A673 (cell line): ENCODE measurements at places on chromosomes 13 and 19. TPM values are rescaled to one million over a fixed set of nuclear protein-coding genes. Genes with fewer than 3 reads are reported as not detected.

DNA sequence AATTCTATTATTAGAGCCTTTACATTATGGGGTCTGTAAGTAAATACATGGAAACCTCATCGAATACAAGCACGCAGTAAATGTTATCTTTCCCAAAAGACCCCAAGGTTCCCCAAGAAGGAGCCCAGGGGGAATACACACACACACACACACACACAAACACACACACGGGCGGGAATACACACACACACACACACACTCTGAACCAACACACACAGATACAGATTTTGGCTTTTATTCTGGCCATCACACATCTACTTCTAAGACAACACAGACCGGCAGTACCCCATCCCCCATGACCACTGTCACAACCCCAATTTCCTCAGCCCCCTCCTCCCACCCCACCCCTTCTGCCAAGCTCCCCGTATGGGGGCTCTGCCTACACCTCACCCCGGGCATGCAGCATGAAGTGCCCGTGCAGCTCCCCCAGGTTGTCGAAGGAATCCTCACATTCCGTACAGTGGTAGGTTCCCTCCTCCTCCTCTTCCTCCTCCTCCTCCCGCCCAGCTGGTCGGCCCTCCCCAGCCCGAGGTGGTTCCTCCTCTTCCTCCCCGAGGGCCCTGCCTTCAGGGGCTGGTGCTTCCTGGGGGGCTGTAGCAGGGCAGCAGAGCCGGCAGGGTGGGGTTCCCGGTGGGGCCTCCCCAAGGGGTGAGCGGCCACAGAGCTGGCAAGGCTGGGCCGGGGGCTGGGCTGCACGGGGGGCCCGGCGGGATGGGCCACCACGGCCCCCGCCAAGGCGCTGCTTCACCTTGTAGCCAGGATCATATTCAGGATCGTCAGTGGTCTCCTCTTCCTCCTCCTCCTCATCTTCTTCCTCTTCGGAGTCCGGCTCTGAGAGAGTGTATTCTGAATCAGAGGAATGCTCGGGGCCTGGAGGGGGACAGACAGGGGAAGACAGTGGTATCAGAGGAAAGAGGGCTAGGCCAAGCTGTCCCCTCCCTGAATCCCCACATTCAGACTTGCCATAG lies 4.4 kb upstream of the SRRM5 start:
- H3K27me3 ChIP-seq = no peaks in the 10 kb centered on the region
- H3K36me3 ChIP-seq = peaks cover 13% of the 10 kb centered on the region
- peaks cover 41% of the 10 kb centered on the region for H3K4me1 ChIP-seq
- peak overlapping the region; percentile 76 for H3K27ac ChIP-seq
- no peak for DNase-seq

DNA sequence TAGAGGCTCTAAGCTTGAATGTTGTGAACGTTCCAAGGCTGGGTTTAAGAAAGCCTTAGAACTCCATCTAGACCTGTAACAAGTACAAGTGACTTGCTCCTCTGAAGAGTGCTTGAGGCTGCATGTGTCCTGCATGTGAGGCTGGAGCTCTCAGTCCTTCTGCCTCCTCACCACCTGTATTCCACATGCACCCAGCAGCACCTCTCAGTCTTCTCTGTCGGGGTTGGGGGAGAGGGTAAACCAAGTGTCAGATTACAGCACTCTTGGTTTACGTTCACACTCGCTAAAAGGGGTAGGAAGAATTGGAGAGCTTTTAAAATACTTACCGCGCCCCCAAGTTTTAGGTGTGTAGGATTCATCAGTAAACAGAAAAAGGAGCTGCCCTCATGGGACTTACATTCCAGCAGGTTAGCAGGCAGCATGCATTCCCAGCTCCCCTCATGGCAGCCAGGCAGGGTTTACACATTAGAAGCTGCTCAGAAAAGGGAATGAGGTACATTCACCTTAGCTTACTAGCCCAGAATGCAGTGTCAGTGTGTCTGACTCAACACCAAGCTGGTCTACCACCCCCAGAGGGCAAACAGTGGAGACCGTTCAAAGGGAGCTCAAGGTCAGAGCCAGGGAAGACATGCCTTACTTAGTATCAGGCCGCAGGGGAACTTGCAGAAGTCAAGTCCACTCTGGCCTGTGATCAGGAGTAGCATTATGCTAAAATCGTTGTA lies 248.1 kb downstream of the PCCA start:
- no peak overlapping the region for H3K4me3 ChIP-seq
- DNase-seq = no peak
- no peak overlapping the region for H3K27ac ChIP-seq
- peaks cover 51% of the 10 kb centered on the region for H3K36me3 ChIP-seq

DNA sequence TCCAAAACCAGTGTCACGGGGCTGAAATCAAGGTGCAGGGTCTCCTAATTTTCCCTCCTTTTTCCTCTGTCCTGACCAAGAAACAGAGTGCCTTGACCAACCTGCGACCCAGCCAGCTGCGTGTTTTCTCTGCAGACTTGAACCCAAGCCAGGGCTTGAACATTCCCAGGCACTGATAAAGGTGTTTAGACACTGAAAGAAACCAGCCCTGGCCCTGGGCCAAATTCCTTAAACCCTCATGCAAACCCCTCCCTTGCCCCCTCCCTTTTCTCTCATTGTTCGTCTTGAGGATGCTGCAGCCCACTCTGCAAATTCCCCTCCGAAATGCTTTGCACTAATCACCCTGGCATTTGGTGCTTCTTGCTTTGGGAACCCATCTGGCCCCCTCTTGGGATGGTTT lies 9.5 kb upstream of the FFAR2 start:
- H3K4me1 ChIP-seq = peaks cover 15% of the 10 kb centered on the region
- DNase-seq = no peak
- H3K36me3 ChIP-seq = no peaks in the 10 kb centered on the region
- H3K4me3 ChIP-seq = no peak overlapping the region
- no peaks in the 10 kb centered on the region for H3K27me3 ChIP-seq

The BABAM1 gene
- 136 and 147 TPM in 2 replicates for total RNA-seq

DNA sequence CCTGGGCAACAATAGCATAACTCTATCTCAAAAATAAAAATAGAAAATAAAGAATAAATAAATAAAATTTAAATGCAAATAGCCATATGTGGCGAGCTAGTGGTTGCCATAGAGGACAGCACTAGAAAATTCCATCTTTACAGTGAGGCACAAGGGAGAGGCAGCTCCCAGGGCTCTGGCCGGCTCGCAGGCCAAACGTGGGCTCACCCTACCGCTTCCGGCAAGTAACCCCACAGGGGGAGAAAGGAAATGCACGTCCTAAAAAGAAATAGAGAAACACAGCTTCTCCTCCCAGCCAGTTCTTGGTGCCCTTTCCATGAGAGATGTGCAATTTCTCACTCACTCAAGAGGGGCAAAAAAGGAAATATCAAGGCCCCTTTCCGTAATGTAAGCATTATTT lies 12.4 kb upstream of the GRWD1 start:
- no peaks in the 10 kb centered on the region for H3K36me3 ChIP-seq
- peaks cover 5% of the 10 kb centered on the region for H3K4me1 ChIP-seq
- H3K27ac ChIP-seq = no peak overlapping the region
- no peak overlapping the region for H3K4me3 ChIP-seq
- no peaks in the 10 kb centered on the region for H3K27me3 ChIP-seq
